ENCODE measurements at places on chromosomes 13 and 19.

- no peak for DNase-seq
These were observed 48.7 kb downstream of the CCNE1 start for GRCh38 chr19:29860492-29860891.

GRCh38 chr19:28980236-28980868 lies 232.6 kb downstream of the UQCRFS1 start:
- no peak for DNase-seq

DNA sequence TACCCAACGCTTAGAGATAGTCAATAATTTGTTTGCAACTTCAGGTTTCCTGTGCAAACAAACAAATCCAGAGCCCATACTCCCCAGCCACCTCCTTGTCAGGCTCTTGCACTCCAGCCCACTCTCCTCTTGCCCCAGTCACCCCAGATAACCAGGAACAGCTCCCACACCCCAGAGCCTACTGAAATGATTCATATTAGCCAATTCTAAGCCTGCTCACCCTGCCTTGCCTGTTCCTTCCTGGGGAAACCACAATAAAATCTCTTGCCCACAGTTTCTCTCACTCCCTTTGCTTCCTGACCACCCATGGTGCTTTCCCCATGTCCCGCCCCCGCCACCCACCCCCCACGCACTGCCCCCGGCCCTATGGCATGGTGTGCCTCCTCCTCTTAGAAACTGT lies 3.8 kb upstream of the ACTL9 start:
- DNase-seq: no peak

- no peak for DNase-seq
These were observed 4.7 kb downstream of the NKPD1 start for GRCh38 chr19:45156011-45156630.

GRCh38 chr19:53388904-53389303 lies 6.0 kb upstream of the ZNF765 start:
- DNase-seq: no peak

DNA sequence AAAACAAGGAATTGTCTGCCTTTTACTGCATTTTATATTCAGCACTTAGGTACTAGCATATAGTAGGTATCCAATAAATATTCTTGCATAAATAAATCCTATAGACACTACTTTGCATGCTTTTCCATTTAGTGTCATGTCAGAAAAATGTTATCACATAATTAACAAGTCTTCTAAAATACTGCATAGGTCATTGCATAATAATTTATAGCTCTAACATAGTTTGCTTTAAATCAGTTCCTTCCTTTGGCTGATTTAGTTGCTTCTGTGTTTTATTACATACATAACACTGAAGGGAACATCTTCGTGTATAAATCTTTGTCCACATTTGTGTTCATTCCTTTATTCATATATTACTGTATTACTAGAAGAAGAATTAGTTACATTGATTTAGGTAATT lies 36.2 kb downstream of the WASF3 start:
- no peak for DNase-seq

- DNase-seq: no peak
These were observed 49.9 kb upstream of the UBAC2 start for GRCh38 chr13:99150575-99151361.

DNA sequence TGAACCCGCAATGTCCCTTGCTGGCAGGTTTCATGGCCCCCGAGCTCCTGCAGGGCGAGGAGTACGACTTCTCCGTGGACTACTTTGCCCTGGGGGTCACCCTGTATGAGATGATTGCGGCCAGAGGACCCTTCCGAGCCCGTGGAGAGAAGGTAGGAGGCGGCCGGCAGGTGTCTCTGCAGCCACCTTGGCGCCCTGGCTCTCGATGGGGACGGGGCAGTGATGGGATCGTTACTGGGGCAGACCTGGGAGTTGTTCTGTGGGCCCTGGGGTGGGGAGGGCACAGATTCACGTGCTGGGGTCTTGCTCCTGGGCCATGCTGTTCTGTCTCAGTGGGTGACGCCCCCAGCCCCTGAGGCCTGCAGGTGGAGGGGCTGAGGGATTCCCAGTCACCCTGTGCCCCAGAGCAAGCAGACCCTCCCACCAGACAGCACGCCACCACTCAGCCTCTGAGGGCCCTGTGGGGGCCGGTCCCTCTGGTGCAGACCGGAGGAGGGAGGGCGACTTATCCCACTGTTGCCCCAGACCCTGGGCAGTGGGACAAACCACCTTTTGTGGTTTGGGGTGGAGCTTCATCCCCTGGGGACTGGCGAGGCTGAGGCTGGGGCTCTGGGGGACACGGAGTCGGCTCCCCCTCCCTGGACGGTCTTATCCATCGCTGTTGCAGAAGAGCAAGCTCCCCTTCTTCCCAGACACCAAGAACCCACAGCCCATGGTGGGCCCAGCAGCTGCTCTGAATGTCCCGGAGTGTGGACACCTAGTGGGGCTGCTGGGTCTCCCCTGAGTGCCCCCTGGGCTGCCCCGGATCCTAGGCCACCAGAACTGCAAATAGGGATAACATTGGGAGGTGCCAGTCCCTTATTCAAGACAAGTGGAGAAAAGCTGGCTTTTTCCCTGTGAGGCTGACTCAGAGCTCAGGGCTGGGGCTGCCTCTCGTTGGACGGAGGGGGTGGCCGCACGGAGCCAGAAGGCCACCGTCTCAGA lies 27.5 kb upstream of the TMEM255B start:
- no peak for DNase-seq

Data from HEK293T (cell line).